ENCODE measurements at places on chromosomes 11 and 22.

- no peak for DNase-seq
Measured at GRCh38 chr11:46800177-46800576, 45.9 kb downstream of the CKAP5 start.

- peak; percentile 70 for DNase-seq
Measured at GRCh38 chr11:57566005-57566904, 1.2 kb downstream of the UBE2L6 start.

DNA sequence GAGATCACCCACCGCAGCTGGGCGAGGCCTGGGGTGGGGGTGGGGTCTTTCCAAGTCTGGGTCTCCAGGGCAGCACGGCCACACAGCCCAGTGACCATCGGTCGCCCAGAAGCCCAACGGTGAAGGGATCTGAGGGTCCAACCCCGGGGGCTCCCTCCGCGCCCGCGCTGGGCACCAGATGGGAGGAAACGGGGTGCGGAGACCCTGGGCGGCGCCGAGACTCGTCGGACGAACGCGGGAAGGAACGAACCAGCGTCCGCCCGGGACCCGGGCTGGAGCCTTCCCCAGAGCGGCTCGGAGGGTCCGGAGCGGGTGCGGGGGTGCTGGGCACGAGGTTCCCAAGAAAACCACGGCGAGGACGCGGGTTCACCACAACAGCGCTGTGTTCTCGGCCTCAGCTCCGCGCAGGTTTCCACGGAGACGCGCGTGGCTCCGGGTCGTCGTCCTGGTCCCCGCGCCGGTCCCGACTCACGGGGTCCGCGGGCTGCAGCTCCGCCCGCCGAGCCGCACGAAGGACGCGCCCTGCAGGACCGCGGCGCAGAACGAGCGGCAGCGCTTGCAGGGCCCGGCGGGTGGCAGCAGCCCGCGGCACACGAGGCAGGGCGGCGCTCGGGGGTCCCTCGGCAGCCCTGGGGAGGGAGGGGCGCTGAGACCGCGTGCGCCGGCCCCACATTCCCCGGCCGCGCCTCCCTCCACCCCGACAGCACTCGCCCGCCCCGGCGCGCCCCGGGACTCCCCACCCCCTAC is 2.3 kb upstream of the IL17REL start:
- DNase-seq, result no peak

DNA sequence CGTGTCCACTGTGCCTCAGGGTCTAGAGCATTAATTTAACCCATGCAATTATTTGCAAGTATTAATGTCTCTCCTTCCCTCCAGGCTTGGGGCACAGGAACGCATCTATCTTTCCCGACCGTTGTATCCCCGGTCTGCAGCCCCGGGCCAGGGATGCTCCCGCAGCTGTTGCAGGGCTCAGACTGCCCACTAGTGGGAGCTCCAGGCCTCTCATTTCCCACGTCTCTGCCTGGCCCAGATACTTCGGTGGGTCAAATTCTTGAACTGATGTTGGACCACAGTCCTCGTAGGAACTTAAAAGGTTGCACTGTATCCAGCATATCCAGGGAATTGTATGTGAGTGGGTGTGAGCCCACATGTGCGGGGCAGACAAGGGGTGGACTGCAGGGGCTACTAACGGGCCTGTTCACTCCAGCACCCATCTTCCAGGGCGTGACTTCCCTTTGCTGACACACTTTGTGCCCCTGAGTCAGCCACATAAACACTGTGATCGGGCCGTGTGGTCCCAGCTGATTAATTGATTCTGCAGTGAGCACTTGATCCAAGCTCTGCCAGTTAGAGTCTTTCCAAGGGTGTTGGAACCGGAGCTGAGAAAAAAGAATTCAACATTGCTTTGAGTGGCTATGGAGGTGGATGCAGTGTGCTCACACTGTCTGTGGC is 451.3 kb downstream of the TBC1D22A start:
- DNase-seq, result peak; percentile 77
